Activated T-cell treated with anti-CD3 and anti-CD28 coated beads for 48 hours (primary cell): ENCODE measurements at places on chromosomes 6 and 20.

DNA sequence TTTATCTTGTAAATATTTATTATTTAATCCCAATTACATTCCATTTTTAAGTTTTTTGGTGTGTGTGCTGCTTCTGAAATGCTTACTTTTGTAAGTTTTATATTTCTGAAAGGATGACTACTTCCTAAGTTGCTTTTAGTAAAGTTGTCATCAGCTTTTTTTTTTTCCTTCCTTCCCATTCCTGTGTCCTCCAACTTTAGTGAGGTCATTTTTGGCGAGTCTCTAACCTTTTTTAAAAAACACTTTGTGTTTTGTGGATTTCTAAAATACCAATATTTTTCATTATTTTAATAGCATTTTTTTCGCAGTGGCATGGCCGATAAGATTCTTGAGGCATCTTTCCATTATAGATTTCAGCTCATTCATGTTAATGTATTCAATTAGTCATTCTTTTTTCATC lies 30.9 kb downstream of the FIG4 start:
- DNase-seq: no peak

DNA sequence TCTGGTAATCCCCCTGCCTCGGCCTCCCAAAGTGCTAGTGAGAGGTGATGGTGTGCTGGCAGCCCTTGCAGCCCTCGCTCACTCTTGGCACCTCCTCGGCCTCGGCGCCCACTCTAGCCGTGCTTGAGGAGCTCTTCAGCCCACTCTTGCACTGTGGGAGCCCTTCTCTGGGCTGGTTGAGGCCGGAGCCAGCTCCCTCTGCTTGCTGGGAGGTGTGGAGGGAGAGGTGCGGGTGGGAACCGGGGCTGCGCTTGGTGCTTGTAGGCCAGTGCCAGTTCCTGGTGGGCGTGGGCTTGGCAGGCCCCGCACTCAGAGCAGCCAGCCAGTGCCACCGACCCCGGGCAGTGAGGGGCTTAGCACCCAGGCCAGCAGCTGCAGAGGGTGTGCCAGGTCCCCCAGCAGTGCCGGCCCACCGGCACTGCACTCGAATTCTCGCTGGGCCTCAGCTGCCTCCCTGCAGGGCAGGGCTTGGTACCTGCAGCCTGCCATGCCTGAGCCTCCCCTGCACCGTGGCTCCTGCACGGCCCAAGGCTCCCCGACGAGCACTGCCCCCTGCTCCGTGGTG lies 189.0 kb upstream of the ASCC3 start:
- DNase-seq: no peak

DNA sequence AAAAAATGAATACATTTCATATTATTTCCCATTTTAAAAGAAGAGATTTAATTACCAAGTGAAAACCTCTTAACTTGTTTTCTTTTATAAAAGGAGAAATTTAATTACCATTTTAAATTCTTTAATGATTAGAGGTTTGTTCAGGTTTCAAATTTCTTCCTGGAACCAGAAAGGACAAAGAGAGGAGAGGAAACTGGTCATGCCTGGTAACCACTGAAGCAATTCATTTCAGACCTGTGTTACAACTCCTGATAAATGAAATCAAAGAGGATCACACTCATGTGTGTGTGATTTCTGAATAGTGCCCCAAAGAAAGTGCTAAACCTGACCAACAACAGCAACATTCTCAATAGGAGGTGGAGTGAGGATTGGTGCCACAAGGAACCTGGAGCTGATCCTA lies 12.6 kb upstream of the SLPI start:
- DNase-seq: no peak

DNA sequence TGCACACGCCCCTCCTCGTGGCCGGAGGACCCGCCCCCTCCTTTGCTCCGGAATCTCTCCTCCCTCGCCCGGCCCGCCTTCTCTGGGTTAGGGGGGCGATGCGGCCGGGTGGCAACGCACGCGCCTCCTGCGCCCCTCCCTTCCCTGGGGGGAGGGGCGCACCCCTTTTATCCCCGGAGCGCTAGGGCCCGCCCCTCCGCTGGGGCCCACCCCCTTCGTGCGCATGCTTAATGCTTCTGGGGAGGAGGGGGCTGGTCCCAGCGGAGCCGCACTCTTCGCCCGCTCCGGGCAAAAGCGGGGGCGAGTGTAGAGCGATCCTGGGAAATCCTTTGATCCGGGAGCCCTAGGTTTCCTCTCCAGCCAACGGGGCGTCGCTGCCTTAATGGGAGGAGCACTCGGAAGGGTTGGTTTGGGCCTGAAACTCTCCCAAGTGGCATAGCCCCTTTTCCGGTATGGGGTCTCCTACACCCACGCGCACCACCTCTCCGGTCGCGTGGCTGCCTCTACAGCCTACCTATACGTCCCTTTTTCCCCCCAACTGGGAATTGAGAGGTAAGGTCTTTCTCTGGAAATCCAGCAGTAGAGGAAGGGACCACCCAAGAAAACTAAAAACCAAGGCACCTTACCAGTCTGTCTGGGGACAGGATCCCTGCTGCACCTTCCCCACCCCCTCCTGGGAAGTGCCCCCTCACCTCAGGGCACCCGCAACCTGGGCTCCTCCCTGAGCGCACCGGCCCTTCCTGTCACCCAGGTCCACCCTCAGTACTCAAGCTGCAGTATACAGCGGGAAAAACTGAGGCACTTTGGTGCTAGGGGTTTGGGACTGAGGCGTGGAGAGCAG lies 2.1 kb downstream of the SOX12 start:
- DNase-seq: peak; percentile 78
